NCI-H2081 treated with DMSO at 0.1 percent for 48 hours (cell line): ENCODE measurements at places on chromosomes 4 and X.

DNA sequence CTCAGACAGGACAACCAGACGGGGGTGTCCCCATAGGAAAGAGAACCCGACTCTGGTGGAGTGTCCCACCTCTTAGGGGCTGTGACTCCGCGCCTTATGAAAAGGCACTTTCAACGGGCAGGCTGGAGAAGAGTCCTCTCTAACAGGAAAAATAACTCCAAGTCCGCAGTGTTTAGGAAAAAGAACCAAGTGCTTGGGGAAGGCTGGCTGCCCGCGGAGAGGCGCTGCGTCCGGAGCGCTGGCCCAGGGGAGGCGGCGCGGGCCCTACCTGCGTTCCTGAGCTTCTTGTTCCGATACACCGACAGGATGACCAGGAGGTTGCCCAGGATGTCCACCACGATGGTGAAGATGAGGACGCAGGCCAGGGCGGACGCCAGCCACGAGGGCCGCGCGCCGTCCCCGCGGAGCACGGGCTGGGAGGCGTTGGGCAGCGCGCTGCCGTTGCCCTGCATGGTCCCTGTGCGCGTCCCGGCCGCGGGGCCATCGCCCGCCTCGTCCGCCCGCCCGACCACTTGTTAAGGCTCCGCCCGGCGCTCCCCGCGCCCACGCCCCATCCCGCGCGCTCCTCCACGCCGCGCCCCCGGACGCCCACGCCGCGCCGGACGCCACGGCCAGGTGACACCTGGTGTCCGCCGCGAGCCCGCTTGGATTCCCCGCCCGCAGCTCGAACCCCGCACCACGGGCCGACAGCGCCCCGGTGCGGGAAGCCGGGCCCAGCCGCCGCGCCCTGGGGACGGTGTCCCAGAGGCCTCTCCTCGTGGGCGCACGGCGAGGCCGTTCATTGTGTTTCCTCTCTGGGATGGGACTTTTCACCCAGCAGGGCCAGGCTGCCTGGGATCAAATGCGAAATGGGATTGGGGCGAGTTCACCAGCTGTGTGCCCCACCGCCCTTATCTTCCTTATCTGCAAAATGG is at the start of gene MTNR1A:
MTNR1A (minus strand) TSS at position 654 of the 914 bp plus-strand sequence; CDS start at position 452, 202 bp downstream.
- DNase-seq: no peak

- DNase-seq: no peak
Observed at GRCh38 chr4:98583265-98583664, 75.1 kb downstream of the TSPAN5 start.

DNA sequence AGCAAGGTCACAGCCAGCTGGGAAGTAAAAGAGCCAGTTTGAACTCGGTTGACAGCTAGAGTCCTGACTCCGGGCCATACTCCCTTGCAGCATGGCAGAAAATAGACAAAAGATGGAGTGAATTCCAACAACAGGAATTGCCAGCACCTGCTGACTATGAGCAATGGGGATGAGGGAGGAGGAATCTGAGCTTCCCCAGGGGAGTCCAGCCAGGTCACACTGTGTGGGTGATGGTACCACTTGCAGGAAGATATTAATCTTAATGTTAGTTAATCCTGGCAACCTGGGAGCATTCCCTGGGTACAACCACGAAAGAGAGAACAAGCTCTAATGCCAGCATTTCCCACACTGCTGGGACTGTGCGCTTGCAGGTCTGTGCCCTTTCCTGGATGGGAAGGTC is 48.1 kb upstream of the S100G start:
- no peak for DNase-seq

- no peak for DNase-seq
Observed at GRCh38 chr4:117941611-117942010, 92.7 kb upstream of the NDST3 start.

- no peak for DNase-seq
Observed at GRCh38 chr4:88575186-88575585, 17.1 kb upstream of the HERC3 start.

GRCh38 chr4:144336633-144337032 is 196.1 kb upstream of the GYPA start:
- DNase-seq: no peak

DNA sequence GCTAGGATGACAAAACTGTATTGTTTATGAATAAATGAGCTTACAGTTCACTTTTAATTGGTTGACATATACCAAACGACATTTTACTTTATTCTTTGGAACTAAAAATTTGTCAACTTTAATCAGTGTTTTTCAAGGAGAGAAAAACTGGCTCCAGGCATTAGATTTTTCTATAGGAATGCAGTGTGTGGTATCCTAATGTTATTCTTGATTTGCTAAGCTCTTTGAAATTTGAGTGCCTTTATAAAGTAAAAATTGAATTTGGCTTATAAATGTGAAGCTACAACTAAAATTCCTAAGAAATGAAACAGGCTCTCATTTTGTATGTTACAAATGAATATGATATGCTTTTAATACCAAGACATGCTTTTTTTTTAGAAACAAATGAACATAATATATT is 442.2 kb upstream of the TRAM1L1 start:
- no peak for DNase-seq

DNA sequence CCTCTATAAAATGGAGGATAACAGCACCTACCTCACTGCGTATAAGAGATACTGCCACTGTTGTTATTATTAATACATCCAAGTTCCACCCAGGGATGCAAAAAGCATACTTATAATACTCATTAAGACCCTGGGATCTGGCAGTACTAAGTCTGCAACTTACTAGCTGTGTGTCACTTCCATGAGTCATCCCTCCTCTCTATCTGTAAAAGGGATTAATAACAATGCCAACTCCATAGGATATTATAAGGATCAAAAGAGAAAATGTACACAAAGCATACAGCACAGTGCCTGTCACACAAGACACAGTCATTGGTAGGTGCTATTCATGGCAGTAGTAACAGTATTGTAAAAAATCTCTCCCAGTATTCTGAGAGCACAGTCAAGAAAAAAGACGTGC is 216.7 kb downstream of the HS6ST2 start:
- DNase-seq: no peak

DNA sequence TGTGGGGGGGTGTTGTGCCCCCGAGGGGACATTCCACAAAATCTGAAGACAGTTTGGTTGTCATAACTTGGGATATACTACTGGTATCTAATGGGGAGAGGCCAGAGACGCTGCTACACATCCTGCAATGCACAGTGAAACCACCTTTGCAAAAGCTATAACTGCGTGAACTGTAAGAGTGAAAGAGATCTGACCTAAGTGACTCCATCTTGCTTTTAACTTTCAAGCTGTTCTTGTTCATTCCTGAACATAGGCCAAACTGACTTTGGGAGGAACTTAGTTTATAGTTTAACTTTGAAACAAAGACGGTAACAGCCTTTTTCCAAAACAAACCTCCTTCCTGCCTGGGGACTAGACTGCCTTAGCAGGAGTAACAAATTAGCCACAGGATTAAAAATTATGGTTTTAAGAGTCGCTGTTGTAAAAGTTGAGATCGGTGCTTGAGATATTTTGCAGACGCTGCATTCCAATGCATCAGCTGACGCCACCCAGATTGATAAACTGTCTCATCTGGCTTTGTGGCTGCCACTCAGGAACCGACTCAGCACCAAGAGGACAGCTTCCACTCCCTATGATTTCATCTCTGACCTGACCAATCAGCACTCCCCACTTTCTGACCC is 70.9 kb downstream of the ATXN3L start:
- no peak for DNase-seq

DNA sequence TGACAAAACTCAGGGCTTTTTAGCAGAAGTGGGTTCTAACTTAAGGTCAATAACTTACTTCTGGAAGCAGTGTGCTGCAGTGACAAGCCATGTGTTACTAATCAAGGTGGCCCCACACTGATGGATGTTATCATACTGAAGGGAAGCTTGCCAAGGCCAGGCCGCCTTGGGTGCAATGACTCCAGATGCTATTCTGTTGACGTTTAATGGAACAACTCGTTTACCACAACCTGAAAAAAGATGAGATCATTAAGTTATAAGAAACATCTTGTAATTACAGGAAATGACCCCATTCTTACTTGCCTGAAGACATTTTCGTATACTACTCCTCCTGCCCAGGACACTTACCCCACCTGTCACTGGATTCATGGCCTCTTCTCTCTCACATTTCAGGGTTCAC is 38.9 kb upstream of the TMPRSS11D start:
- DNase-seq: no peak

DNA sequence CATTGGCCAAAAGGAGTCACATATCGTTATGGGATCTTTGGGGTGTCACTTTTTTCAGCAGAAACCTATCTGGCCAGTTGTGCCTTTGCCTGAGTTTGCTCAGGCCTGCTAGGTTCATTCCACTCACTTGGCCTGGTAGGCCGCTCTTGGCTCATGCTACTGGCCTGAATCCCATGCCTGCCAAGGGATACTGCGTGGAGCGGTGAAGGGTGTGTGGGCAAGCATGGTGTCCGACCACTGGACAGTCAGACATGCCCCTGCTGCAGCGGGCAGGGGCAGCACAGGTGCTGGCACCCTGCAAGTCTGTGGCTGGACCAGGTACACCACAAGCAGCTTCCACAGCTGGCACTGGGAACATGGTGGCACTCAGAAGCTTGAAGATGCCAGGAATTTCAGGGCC is 11.3 kb upstream of the PPM1K start:
- DNase-seq: no peak

GRCh38 chr4:46385946-46386345 is 4.0 kb downstream of the GABRA2 start:
- no peak for DNase-seq

GRCh38 chrX:17597327-17597726 is 140.0 kb upstream of the SCML1 start:
- DNase-seq: no peak

GRCh38 chrX:119252716-119253115 is 16.6 kb downstream of the PGRMC1 start:
- DNase-seq: no peak

DNA sequence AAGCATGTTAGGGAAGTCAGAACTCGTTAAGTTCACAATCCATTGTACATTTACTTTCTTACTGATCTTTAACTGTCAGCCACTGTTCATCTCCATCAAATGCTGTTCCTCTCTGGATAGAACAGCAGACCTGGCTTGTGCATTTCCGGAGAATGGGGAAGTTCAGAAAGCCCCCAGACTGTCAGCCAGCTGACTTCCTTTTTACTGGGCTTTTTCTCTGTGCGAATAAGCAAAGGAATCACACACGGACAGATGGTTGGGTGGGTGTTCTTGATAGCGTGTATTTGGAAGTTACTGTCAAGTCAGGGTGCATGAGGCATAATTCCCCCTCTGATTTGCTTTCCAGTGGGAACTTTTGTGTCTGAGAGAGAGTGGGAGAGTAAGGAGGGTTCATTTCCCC is 56.8 kb downstream of the TSPAN7 start:
- no peak for DNase-seq

GRCh38 chr4:108690738-108691137 is 40.3 kb downstream of the OSTC start:
- no peak for DNase-seq

- no peak for DNase-seq
Observed at GRCh38 chr4:121150486-121150885, 13.6 kb downstream of the TNIP3 start.

GRCh38 chrX:1389993-1390285 is 2.0 kb downstream of the SLC25A6 start:
- no peak for DNase-seq

- DNase-seq: no peak
Observed at GRCh38 chrX:150566734-150567182, 1.7 kb upstream of the MTM1 start.

DNA sequence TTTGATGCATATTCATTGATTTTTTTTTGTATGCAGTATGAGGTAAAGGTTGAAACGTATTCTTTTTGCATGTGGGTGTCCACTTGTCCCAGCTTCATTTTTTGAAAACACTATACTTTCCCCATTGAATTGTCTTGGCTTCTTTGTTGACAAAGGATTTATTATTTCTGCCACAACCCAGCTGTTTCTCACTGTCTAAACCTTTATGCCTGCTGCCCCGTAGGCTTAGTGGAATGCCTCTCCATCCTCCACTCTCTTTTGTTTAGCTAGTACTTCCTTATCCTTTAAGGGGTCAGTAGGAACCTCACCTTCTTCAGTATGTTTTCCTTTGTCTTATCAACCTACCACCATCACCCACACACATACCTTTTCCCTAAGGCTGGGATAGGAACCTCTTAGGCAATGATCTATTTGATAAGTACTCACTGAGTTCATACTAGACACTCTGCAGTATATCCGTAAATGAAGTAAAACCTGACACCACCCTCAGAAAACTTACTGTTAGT is 8.5 kb downstream of the FMR1 start:
- DNase-seq: no peak

- no peak for DNase-seq
Observed at GRCh38 chrX:40331762-40332161, 234.0 kb upstream of the BCOR start.

GRCh38 chrX:10484683-10485247 is 135.6 kb downstream of the MID1 start:
- DNase-seq: no peak

- no peak for DNase-seq
Observed at GRCh38 chrX:87064502-87064901, 453.1 kb upstream of the KLHL4 start.

DNA sequence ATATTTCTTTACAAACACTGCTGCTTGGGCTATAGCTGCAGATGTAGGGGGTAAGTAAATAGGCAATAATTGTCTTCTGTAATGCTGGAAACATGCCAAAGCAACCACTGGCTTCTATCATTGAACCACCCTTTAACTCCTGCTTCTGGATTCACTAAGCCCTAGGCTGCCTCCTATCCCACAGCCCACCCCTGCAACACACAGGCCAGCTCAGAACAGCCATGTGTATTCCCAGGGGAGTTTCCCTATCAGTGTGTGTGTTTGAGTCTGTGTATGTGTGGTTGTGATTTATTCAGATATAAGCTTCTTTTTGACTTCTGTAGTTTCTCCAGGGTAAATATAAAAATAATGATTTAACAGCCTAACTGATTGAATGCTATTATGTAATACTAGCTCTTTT is 291.3 kb downstream of the PCDH10 start:
- no peak for DNase-seq

DNA sequence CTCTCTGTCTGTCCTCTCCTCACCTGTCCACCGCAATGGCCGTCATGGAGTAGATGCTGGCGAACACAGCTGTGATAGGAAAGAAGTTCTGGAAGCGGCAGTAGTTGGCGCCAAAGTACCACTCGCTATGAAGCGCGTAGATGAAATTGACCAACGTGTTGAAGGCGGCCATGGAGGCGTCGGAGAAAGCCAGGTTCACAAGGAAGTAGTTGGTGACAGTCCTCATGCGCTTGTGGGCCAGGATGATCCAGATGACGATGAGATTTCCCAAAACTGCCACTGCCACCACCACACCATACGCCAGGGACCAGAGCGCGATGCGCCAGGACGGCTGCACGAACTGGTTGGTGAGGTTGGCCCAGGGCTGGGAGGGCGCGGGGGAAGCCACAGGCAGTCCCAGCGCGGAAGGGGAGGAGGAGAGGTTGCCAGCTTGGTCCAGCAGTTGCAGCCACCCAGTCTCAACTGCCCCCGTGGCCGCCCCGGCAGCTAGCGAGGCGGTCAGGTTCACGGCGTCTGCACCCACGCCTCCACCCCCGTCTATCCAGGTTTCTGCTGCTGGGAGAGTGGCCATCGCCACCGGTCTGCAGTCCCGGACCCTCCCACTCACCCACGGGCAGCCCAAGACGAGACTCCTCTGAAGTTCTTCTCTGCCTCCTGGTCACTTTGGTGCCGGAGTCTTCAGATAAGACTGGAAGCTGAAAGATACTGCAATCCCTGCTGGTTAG is 518 bp downstream of the TACR3 start:
- DNase-seq: no peak
